ENCODE measurements at places on chromosomes 3 and 15.

- DNase-seq, result no peak
Measured at GRCh38 chr15:62648954-62649353, 393.6 kb upstream of the TPM1 start.

DNA sequence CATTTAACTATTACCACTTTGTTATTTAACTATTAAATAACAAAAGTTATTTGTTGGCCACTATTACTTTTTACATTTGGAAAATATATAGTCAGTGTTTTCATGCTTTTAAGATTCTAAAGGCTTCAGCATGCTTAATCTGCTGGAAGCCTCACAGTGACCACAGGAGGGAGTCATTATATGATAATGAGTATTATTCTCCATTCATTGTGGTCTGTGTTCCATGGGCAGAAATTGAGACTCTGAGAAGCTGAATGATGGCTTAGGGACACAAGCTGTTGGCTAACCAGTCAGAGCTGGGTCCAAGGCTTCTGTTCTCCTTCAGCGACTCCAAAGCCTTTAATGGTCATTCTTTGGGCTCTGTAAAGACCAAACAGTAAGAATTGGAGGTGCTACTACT is 64.7 kb downstream of the BFSP2 start:
- DNase-seq, result no peak

DNA sequence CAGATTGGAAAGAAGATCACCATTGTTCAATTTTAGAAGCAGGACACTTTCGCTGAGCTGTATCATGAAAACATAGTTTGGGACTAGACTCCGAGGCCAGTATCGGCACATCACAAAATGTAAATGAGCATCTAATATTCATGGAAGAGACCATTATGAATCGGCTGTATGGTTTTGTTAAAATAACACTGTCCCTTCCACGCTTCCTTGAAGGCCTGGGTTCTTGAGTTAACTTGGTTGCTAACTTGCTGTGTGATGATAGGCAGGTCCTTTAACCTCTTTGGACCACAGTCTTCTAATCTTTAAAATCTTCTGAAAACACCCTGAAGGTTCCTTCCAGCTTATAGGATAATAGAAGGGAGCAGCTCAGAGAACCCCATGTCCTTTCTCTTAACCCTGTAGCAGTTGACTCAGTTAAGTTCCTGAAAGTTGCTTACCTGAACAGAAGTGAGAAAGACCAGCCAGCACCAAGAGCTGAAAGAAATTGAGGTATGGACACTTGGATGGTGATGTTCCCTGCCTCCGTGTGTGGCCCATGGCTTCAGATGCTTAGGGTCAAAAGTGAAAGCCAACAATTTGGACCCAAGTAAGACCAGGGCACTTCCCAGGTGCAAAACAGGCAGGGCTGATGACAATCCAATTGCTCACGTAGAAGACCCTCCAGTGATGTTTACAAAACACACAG is 2.1 kb downstream of the CD80 start:
- no peak for DNase-seq

GRCh38 chr3:116394365-116394764 is 50.9 kb downstream of the LSAMP start:
- DNase-seq, result no peak

DNA sequence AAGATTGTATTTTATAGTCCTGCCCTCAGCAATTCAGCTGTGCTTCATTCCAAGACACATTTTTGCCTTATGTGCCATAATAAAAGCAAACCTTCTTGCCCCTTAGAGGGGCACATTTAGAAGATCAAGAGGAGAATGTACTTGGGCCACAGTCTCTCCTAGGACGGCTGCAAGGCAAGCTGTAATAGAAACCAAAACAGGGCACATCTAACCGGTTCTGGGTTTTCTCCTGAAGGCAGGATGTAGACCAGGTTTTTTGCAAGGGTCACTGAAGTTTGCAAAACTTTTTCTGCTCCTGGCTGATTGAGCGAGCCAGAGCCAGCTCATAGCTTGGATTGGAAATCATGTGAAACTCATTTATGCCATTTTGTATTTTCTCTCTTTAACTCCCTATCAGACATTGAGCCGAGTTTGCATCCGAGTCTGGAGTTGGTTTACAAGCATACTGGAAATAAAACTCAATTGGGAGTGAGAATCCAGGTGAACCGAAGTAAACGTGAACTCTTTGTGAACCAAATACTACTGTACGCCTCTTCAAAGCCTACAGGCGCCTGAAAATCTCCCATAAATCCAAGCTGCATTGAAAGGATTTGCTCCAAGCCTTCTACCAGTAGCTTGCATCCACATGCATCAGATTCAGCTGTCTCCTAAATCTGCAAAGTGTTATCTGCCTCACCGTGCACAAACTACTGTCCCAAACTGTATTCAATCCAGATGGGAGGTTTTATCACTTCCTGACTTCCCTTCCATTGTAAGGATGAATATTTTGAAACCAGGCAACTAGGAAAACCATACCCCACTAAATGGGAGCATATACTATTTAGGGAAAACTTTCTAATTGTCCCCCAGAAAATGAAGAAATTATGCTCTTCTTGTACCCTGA is 60.9 kb upstream of the TSC22D2 start:
- no peak for DNase-seq

DNA sequence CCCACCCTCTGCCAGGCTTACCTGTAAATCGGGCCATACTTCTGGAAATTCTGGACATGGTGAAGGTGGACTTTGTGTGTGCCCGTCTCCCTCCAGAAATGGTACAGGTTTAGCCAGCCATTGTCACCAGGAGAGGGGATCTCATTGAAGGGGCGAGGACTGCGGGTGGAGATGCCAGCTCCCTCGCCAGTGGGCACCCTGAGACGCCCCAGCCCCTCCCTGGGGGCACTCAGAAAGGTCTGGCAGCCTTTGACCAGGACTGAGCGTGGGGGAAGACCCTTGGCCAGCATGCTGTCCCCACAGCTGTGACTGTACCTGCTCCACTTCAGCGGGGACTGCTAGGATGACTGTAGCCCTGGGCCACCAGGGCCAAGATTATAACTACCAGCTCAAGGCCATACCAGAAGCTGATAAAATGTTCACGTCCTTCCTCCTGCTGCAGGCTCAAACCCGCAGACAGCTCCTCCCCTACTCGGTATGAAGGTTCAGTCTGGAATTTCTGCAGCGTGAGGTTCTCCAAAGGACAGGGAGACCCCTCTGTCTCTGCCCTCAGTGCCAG is at the start of gene CYP11A1:
Gene CYP11A1 (minus strand): TSS at position 351 of the 559 bp plus-strand sequence. CDS start 61 bp downstream, at position 290.
- no peak for DNase-seq

- DNase-seq, result no peak
Measured at GRCh38 chr3:187900993-187901755, 155.9 kb upstream of the BCL6 start.

- no peak for DNase-seq
Measured at GRCh38 chr15:25431836-25432561, 6.8 kb downstream of the UBE3A start.

- no peak for DNase-seq
Measured at GRCh38 chr3:153060346-153060745, 101.7 kb upstream of the RAP2B start.

DNA sequence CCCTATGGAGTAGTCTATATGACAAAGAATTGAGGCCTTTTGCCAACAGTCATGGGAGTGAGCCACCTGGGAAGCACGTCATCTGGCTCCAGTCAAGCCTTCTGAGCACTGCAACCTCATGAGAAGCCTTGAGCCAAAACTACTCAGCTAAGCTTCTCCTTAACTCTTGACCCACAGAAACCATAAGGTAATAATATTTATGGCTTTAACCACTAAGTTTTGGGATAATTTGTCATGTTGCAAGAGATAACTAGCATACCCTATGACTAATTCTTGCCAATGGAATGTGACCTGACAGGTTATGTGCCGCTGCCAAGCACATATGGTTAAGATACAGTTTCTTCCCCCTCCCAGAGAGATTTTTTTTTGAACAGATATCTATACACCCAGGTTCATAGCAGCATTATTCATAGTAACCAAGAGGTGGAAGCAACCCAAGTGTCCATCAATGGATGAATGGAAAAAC is 11.8 kb upstream of the SLC6A11 start:
- DNase-seq, result no peak

DNA sequence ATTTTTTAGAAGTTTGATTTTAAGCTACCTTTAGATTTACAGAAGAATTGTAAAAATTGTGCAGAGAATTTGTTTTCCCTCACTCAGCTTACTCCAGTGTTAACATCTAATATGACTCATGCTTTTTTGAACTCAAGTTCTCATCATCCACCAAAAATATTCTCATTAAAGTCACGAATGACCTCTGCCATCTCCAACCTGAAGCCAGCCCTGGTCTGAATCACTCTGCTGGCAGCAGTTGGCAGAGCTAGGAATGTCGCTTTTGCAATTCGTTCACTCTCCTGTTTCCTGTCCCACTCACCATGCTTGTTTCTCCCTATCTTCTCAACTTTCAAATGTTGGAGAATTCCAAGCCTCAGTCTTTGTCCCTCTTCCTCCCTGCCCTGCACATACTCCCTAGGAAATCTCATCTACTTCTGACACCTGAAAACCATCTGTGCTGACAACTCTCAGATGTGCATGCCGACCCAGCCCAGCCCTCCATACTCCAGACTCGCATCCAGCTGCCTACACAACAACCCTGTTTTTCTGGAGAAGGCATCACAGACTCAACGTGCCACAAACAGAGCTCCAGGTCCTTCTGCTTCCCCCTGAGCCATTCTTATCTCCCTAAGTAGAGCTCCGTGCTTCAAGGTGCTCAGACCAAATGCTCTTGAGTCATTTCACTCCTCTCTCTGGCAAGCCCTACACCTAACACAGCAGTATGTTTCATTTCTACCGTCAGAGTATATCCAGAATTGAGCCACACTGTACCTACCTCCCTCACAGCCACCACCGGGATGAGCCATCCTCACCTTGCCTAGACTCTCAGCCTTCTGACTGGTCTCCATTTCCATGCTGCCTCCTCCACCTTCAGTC is 24.9 kb downstream of the PRR23E start:
- DNase-seq, result peak; percentile 24

Measured in H54 (cell line).